ENCODE measurements at places on chromosomes 13 and 19. TPM values are rescaled to one million over a fixed set of nuclear protein-coding genes. Genes with fewer than 3 reads are reported as not detected.

RASIP1 gene
- 0.71 TPM for total RNA-seq

SIGLEC10 gene
- total RNA-seq, result not detected

CEACAM6 gene
- 9.6 TPM for total RNA-seq

MTUS2 gene
- under 0.01 TPM for total RNA-seq
